ENCODE measurements at places on chromosomes 16 and 17.

DNA sequence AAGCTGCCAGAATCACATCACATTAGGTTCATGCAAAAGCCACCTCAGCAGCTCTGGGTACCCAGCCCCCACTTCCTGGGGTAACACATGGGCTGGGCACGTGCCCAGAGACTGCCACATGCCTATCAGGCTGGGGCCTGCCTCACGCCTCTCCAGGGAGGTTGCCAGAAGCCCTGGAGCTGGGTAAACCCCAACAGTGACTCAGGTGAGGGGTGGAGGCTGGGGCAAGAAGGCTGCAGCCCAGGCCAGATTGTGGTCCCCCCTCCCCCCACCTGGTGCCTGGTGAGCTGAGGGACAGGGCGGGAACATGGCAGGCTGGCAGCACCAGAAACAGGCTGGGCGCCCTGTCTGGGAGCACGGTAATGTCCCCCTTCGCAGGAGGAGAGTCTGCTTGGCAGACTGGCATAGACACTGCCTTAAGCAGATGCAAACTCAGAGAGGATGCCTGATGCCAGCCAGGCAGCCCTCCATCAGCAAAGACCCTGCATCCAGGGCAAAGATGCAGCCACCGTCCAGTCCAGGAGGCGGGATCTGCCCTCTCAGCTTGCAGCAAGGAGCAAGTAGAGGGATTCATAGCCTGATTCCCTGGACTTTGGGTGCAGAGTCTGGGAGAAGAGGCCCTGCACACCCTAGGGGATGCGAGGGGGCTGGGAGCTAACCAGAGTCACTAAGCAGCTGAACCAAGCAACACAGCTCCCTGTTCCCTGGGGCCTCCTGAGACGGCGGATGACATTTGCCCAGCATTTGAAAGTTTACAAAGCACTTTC is 28.8 kb downstream of the NGFR start:
- DNase-seq: peak; percentile 27

DNA sequence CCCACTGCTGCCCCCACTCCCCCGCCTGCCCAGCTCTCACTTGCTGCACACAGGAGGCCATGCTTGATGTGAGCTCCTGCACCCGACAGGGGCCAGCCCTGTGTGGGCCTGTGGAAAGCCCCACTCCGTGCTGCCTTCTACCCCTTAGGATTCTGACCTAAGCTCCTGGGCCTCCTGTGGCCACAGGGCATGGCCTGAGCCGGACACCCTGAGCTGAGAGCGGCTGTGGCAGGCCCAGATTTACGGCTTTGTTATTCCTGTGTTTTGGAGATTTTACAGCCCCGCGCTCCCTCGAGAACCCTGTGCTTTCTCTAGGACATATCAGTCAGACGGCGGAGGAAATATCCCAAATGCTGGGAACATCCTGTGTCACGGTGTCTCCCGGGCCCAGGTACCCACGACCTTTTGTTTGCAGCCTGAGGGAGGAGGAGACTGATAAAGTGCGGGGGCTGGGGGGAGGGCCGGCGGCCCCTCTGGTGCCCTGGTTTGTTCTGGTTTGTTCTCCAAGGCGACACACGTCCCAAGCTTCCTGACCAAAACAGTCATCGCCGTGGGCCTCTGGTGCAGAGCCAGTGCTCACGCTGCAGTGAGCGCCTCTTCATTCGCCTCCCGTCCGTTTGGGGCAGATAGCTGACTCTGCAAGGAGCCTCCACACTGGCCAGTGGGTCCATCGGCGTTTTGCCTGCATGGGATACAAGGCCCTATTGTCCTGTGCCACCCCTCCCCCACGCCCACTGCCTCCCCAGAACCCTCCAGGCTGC is 363.4 kb downstream of the C16orf95 start:
- no peak for DNase-seq

GRCh38 chr16:57357330-57358085 is 1.1 kb upstream of the CCL22 start:
- no peak for DNase-seq

DNA sequence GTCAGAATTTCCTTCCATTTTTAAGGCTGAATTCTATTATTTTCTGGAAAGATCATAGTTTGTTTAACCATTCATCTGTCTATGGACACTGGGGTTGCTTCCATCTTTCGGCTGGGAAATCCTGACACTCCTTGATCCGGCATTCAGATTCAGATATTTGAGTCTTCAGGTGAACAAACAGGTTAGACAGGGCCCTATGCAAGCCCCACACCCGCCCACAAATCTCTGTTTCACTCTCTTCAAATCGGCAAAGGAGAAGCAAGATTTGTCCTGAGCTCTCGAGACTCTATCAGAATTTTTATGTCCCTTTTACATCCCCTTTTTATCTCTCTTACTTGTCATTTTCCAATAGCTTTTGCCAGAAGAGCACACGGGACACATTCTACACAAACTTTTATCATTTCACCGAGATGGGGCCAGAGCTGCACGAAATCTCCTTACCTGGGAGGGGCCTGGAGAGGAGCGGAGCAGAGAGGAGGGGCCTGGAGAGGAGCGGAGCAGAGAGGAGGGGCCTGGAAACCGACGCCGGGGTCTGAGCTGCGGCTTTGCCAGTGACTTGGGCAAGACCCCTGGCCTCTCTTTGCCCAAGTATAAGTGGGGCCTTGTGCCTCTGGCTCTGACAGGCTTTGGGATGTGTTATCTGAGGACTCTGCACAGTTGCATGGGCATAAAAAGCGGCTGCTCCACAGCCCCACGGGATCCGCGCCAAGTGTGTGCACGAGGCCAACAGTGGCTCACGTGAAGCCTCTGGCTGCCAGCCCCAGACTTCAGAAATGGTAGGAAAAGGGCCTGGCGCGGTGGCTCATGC is 54.3 kb upstream of the RBFOX3 start:
- DNase-seq: no peak

- no peak for DNase-seq
These were observed 24.5 kb downstream of the FCSK start for GRCh38 chr16:70478912-70479341.

- no peak for DNase-seq
These were observed 571 bp upstream of the CCP110 start for GRCh38 chr16:19523184-19523558.

- peak; percentile 98 for DNase-seq
These were observed 47.8 kb downstream of the BMERB1 start for GRCh38 chr16:15482068-15482747.

DNA sequence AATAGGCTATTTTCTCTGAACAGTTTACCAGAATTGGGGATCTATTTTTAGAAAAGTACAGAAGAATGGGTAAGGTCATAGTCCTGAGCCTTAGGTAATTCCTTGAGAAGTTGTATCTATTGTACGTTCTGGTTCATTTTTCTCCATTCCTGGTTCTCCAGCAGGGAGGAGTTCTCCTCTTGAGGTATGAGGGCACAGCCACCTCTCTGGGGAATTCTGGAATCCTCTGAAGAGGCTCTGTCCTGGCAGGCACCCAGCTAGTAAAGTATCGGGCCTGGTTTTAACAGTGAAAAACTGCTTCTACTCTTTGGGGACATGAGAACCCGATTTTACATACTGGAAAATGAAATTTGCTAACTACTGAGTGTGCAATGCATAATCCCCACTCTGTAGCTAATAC is 19.6 kb upstream of the PMFBP1 start:
- no peak for DNase-seq

DNA sequence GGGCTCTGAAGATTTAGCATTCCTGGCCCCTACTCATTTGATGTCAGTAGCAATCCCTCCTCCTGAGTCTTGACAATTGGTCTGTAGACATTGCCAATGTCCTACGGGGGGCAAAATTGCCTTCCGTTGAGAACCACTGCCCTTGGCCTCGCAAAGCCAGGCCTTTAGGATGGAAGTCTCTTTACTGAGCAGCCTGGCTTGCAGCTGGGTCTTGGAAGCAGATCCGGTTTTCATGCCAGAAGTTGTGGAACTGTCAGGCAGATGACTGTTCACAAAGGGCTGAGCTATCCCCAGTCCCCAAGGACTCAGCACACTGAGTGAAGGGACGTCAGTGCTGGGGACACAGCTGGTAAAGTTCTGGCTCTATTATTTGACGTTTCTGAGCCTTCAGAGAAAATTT is 83.2 kb downstream of the WSCD1 start:
- no peak for DNase-seq

GRCh38 chr16:84307209-84307954 is 12.7 kb downstream of the WFDC1 start:
- DNase-seq: no peak

- no peak for DNase-seq
These were observed 675 bp upstream of the PDZD9 start for GRCh38 chr16:22001591-22001990.

GRCh38 chr16:52265446-52265861 is 281.5 kb downstream of the TOX3 start:
- peak; percentile 89 for DNase-seq

- DNase-seq: no peak
These were observed 6.8 kb downstream of the CRISPLD2 start for GRCh38 chr16:84826558-84826941.

DNA sequence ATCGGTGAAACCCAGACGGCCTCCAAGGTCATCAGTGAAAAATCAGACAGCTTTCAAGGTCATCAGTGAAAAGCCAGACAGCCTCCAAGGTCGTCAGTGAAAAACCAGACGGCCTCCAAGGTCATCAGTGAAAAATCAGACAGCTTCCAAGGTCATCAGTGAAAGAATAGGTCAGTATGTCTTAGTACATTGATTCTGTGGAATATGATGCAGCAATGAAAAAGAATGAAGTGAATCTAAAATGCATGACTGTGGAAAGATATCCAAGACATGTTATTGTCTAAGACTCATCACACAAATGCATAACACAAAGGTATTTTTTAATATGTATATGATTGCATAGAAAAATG is 72.5 kb downstream of the CMIP start:
- DNase-seq: no peak

All from DMS53 (cell line).